Stimulated activated CD4-positive, alpha-beta T cell treated with anti-CD3 and anti-CD28 coated beads, Interleukin-4, amount 100 ng/mL, for 4 hours (primary cell): ENCODE measurements at places on chromosomes 1 and 21.
A peak's percentile ranks its signal among the peaks of the same experiment; 100 is the strongest.

DNA sequence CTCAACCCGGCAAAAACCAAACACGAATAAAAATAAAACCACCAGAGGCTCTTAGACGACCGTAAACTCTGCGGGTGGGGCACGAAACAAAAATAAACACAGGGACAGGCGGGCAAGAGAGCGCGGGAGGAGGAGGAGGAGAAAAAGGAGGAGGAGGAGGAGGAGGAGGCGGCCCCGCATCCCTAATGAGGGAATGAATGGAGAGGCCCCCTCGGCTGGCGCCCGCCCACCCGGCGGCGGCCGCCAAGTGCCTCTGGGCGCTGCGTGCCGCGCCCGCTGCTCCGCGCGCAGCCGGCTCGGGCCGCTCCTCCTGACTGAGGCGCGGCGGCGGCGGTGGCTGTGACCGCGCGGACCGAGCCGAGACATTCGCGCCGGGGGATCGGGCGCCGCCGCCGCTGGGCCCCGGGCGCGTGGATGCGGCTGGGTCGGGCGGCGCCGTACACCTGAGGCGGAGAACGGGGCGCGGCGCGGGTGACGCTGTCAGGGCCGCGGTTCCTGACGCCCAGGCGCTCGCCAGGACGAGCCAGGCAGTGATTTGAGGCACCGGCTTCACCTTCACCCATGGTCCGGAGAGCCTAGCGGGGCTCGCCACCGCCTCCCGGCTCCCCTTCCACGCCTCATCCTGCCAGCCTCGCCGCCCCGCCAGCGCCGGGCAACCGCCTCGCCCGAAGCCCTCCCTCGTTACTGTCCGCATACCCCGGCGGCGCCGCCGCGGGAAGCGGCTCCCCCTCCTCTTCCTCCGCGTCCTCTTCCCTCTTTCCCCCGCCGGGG, at the start of gene MARK1:
Gene MARK1, plus strand, starts transcription at position 229 of the 771 bp plus-strand sequence. CDS start 687 bp downstream, outside the sequence.
- peak; percentile 5 for DNase-seq

GRCh38 chr21:43720539-43721166, 1.7 kb downstream of the PDXK start:
- DNase-seq: no peak

- DNase-seq: no peak
These were observed 10.7 kb upstream of the MYOCOS start for GRCh38 chr1:171611306-171611705.

GRCh38 chr1:168789501-168789900, 60.5 kb upstream of the DPT start:
- DNase-seq: no peak

DNA sequence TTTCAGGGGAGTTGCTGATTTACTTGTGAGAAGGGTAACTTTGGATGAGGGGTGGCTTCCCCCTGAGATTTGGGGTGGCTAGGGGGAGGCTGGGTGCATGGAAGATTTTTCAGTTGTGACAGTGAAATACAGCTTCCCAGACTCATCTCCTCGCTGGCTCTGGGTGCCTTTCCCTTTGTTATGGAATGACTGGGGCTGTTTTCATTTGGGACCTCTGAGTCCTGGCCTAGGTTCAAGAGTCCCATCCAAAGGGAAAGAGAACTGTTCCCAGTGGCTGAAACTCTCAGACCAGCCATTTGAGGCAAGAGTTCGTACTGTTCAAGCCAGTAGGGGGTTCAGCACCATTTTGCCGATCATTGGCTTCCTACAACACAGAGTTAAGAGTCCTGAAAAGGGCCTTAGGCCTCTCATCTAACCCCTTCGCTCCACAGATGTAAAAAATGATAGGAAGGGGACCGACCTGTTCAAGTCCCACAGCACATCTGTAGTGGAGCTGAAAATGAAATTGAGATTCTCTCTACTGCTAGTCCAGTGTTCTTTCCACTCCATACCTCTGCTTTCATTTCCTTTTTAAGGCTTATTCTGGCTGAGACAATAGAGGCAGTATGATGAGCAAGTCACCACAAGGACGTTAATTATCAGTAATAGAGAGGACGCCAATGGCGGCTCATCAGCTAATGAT, 958 bp downstream of the DDR2 start:
- DNase-seq: no peak

GRCh38 chr21:45593162-45594022, 50.1 kb upstream of the PCBP3 start:
- no peak for DNase-seq
